NCI-H1417 treated with DMSO at 0.1 percent for 48 hours (cell line): ENCODE measurements at places on chromosomes 2 and 18.

GRCh38 chr2:35099342-35099741, 1256.2 kb upstream of the CRIM1 start:
- DNase-seq, result no peak

GRCh38 chr2:201004370-201004769, 40.9 kb upstream of the ORC2 start:
- no peak for DNase-seq

DNA sequence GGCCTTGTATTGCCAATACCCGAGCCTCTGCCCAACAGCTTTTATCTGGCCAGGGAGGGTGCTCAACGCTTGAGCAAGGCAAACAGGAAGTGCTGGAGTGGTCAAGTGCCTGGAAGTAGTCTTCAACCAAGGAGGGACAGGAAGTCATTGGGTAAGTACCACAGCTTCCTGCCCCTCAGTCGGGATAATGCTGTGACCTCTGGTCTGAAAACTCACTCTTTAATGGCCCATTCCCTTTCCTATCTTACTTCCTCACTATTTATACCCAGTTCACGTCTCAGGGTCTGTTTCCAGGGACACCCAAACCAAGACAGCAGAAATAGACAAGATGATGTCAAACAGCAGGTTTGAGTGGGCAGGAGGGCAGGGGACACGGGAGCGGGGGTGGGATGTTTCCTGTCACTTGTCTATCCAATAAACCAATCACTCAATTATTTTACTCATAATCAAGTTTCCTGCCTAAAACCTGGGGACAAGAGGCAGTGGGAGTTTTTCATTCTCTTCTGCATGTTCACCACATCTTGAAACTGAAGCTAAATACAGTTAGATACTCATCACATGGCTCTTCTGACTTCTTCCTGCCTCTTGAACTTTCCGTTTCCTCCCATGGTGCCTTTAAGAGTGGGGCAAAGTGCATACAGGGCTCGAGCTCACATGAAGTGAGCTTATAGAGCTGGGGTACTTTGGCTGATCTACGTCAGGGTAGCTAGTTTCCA, 68.9 kb upstream of the CAB39 start:
- DNase-seq, result no peak

DNA sequence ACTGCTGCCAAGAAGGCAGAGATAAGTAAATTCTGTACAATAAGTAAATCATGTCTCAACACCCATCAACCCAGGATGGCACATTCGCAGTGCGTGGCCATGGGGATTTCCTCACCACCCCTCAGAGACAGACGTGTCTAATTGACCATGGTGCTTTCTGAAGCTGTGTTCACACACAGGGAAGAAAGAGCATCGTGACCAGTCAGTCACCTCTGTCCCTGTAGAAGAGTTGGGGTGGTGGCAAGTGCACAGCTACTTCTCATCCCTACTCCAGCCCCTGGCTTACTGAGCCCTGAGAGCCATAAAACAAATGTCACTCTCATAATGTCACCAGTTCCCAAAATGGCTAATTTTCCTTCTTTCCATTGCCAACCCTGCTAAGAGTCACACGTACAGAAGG, 31.3 kb upstream of the MLPH start:
- DNase-seq, result no peak

- DNase-seq, result no peak
Observed at GRCh38 chr2:21420553-21421335, 297.0 kb downstream of the TDRD15 start.

DNA sequence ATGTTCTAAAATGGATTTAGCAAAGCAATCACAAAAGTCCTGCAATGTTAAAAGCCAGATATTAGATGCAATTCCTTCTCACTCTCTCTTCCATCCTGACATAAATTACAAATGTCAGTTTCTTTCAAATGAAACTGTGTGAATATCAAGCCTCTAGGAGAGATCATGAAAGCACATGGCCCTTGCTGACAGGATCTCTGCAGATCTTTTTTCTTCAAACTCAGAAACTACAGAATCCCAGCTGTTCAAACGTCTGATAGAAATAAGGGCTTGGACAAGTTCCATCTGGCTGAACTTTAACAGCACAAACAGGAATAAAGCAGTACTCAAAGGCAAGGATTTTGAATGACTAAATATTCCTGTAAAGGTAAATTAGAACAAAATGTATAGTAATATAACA, 47.6 kb downstream of the PDE1A start:
- DNase-seq, result no peak

DNA sequence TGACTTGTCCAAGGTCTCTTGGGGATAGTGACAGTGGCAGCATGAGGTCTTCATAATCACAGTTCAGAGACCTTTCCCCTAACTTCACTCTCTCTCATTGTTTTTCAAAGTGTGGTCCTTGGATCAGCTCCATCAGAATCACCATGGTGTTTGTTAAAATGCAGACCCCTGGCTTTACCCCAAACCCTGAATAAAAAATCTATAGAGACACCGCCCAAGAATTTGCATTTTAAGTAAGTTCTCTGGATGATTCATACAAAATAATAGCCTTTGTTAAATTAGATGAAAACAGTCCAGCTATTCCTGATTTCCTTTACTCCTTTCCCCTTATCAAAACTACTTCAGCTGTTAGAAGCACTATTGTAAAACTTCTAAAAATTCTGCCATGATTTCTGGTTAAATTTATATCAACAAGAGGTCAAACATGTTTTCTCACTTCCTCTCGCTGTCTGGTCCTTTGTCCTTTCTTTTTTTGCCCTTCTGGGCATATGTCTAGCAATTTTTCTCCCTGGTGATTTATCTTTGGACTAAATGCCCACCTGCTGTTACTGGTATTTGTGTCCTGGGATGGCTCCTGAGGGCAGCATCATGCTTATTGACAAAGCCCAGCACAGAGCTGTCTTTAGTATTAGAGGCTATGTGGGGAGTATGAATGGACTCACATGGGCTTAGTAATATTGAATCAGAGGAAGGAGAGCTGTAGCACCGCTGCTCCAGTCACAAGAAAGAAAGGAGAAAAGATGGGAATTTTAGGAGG, 63.4 kb downstream of the LHCGR start:
- no peak for DNase-seq

GRCh38 chr2:138223319-138223718, 259.0 kb downstream of the HNMT start:
- DNase-seq, result no peak

GRCh38 chr2:239312741-239313667, 87.8 kb downstream of the HDAC4 start:
- DNase-seq, result no peak

DNA sequence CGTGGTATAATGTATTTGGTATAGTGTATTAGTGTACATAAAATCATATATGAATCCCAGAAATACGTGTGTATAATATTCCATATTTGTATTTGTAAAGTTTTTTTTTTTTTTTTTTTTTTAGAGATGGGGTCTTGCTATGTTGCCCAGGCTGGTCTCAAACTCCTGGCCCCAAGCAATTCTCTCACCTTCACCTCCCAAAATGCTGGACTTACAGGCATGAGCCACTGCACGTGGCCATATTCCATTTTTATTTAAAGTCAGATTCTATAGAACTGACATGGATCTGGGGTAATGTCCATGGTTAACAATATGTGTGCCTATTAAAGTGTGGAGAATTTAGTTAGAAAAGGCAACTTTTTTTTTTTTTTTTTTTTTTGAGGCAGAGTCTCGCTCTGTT, 71.5 kb downstream of the ANTXR1 start:
- DNase-seq, result no peak

GRCh38 chr2:44680424-44680971, 261.0 kb upstream of the SIX3 start:
- DNase-seq, result peak; percentile 61

DNA sequence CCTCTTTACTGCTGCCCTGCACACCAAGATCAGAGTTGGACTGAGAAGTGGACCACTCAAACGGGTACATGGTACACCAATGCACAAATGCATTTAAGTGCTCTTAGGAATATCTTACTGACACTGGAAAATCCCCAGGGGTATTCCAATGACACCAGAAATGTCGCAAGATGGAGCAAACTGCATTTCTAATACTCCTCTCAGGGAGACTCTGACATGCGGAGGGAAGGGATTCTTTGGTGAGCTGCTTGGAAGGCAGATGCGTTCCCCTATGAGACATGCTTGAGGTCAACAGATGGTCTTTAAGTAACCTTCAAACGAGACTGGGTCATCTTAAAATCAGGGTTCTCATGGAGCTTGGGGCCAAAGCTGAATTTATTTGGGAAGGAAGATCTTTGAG, 521.8 kb upstream of the TCF4 start:
- DNase-seq, result no peak

DNA sequence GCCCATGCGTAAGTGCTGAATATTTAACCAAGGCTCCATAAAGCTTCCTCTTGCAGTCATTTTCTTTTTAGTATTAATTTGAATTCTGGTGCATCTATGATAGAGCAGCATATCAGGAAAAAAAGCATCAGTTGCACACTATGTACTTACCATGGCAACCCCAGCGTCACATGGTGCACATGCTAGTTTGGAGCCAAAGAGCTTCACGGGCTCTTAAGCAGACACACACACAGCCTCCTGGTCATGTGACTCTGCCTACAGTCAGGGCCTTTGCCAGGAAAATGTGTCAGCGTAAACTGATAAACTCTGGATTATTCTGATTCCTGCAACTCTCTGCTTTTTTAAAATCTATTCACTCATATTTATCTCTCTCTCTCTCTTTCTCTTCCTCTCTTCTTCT, 30.2 kb downstream of the NYAP2 start:
- DNase-seq, result no peak

DNA sequence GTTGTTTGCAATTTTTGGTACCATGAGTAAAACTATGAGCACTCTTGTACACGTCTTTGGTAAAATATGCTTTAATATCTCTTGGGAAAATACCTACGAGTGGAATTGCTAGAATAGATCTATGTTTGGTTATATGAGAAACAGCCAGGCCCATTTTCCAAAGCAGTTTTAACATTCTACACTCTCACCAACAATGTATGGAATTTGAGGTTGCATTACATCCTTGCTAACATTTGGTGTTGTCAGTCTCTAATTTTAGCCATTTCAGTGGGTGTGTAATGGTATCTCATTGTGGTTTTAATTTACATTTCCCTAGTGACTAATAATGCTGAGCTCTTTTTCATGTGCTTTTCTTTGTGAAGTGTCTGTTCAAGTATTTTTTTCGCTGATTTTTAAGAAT, 118.9 kb upstream of the TCF4 start:
- DNase-seq, result no peak

DNA sequence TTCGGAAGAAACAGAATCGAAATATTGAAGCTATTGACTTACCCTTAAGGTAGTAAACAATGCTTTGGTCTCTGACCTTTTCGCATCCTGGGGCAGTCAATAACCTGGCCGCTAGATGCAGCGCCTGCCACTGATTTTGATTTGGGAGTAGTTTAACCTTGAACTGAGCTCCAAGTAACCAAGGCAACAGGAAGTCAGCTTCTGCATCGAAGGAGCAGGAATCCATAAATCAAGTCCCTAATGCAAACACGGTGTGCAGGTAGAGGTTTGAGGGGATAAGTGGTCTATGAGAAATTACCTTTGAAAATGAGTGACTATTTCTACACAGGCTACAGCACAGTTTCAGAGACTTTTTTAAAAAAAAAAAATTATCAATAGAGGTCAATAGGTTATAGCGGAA, 353.5 kb downstream of the SETBP1 start:
- DNase-seq, result peak; percentile 51

DNA sequence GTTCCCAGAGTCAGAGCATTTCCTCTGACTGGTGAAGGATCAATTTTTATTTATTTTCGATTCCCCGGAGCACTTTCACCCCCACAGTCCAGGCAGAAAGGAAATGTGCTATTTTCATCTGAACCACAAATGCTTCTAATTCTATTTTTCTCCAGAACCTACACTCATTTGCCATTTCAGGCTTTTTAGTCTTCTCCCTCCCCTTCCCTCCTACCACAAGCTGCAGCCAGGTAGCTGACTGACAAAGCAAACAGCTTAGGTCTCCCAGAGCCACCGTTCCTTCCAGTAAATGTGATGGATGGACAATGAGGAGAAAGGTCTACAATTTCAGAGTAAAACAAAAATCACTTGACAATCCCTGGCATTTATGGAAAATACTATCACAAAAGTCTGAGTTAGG, 76.9 kb downstream of the KLF7 start:
- no peak for DNase-seq

- no peak for DNase-seq
Observed at GRCh38 chr2:79487399-79487798, 25.5 kb upstream of the CTNNA2 start.

DNA sequence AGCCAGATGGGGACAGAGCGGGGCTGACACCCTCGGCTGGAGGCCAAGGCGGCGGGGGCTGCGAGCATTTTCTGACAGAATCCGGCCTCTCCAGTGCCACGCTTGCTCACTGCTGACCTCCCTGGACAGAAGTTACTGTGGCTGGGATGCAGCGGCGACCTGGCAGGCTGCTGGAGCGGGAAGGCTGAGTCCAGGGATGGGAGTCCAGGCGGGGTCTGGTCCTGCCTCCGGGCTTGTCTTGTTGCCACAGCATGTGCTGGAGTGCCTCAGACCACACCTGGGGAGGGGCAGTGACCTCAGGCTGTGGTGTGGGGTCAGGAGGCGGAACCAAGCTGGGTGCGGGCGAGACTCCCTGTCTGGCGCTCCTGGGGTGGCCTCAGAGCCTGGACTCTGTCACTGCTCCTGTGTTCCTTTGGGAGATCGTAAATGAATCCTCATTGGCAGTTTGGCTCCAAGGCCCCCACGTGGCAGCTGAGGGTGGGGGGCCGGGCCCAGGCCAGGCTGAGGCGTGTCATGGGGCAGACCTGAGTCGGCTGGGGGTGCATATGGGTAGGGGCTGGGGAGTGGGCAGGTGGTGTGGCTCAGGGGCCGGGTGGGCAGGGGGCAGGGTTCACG, 5.5 kb downstream of the BOK start:
- DNase-seq, result no peak

DNA sequence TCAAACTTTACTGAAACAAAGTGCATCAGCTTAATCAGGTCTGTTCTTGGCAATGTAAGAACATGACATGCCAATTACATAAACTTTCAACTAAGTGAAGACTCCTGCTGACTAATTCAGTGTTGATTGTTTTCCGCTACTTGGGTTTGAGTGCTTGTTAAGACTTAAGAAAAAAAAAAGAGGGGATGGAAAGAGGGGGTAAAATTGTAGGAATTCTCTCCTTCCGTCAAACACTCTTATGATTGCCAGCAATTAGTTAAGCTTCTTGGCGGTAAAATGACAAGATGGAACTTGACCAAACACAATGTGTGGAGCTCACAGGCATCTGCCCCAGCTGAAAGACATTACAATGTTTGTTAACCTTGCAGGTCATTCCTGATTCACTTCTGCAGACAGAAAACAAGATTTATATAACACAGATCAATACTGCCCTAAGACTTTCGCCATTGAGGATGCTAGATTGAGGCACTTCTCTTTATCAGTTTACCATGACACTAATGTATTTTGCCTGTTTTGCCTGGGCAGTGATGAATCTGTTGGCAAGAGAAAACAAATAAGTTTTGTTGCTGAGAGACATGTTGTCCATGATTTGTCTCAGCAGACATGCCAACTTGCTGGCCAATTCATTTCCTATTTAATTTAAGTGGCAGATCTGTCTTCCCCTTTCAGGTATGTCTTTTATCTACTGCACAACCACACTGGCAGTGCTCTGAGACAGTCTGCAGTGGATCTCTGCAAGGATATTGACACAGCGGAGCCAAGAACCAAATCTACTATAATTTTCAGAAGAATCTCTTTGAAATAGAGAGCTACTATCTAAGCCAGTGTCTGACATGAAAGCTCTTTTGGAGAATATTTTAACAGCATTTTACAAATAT, 410.0 kb upstream of the KCNH7 start:
- no peak for DNase-seq
